ENCODE measurements at places on chromosomes 1 and 21. TPM values are rescaled to one million over a fixed set of nuclear protein-coding genes. Genes with fewer than 3 reads are reported as not detected.

The HAO2 gene
- not detected for total RNA-seq

The RCC1 gene
- total RNA-seq: 59.2 TPM

The ARL8A gene
- 12.9 TPM for total RNA-seq

The PALMD gene
- 0.37 TPM for total RNA-seq

The CD46 gene
- 77.2 TPM for total RNA-seq

Measured in subcutaneous preadipocyte (primary cell).